ENCODE measurements at places on chromosomes 7 and 10.

DNA sequence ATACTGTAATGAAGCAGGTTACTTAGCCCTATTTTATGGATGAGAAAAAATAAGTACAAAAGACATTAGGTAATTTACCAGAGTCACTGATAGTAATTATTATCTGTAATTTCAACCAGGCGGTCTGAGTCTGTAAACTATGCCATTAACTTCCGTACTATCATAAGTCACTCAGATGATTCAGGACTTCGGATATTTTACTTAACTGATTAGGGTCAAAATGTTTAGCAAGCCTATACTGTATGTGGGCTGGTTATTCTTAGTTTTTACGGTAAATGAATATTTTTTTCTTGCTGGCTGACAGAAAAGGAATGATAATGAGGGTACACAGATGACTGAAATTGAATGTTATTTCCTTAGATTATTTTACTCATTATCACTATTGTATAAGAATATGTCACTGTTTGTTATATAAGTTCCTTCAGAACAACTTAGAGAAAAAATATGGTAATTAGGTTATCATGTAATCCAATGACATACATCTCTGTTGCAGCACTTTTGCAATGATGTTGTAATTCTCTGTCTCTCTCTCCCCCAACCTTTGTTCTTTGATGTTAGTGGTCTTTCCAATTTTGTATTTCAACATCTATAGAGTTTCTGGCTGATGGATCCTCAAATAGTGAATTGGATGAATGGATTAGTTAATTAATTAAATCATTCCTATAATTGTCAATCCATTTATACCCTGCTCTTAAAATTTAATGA lies 165.6 kb downstream of the ZEB1 start:
- no peak for ATAC-seq

- ATAC-seq, result no peak
Observed at GRCh38 chr10:69831231-69831855, 29.6 kb downstream of the COL13A1 start.

- no peak for ATAC-seq
Observed at GRCh38 chr10:67173787-67174186, 248.0 kb downstream of the LRRTM3 start.

- peak; percentile 59 for ATAC-seq
Observed at GRCh38 chr7:116138202-116138801, 72.0 kb upstream of the TES start.

DNA sequence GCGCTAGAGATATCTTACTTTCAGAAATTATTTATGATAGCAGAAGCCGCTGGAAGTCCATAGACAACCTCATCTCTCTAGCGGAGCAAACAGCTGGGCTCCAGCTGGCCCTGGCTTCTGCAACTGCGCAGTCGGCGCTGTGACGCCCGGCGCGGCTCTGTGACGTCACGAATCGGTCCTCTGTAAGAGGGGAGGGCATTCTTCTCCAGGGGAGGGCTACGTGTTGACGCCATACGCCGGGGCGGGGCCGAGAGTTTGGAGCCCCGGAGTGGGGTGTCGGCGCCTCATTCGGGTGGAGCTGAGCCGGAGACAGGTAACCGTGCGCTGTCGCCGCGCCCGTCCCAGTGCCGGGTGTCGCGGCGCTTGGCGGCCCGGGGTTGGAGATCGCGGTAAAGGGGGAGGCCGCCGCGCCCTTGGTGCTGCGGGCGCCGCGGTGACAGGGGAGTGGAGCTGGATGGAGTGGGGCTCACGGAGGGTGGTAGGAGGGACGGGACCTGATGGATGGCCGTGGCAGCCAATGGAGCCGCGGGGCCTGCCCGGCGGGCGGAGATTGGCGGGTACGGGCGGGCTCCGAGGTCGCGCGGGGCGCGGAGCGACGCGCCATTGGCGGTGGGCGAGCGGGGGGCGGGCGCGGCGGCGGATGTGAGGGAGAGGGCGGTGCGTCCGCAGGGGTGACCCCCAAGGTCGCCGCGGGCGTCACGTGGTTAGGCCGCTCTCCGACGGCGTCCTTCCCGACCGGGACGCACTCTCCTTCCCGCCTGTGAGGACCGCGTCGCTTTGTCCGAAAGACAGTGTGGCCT lies at the start of gene OGDH:
TSS of gene OGDH (plus strand) at position 287 of the 800 bp plus-strand sequence. CDS start 17,717 bp downstream, outside the sequence.
- peak; percentile 98 for ATAC-seq

DNA sequence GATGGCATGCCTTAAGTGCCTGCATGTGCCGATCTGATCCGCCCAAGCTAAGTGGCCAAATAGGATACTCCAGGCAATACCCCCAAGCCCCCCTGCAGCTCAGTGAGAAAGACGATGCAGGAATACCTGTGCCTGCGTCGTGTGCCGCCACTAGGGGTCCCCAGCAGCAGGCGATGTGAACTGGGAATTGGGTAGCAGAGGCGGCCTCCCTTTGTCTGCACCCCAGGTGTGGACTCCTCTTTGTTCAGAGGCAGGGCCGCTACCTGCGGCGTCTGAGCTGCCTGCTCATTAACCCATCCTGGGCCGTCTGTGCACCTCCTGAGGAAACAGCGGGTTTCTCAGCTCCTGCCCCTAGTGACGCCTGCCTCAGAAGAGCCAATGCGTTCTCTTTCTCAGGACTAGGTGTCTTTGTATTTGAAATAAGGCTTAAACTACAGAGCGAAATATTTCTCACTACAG lies 4.8 kb upstream of the CHN2 start:
- no peak for ATAC-seq

GRCh38 chr7:113086431-113086888 lies at the start of gene GPR85:
TSS of gene GPR85 (minus strand) at chr7:113086827. CDS start at chr7:113084721, 2,106 bp downstream.
- peak; percentile 60 for ATAC-seq

DNA sequence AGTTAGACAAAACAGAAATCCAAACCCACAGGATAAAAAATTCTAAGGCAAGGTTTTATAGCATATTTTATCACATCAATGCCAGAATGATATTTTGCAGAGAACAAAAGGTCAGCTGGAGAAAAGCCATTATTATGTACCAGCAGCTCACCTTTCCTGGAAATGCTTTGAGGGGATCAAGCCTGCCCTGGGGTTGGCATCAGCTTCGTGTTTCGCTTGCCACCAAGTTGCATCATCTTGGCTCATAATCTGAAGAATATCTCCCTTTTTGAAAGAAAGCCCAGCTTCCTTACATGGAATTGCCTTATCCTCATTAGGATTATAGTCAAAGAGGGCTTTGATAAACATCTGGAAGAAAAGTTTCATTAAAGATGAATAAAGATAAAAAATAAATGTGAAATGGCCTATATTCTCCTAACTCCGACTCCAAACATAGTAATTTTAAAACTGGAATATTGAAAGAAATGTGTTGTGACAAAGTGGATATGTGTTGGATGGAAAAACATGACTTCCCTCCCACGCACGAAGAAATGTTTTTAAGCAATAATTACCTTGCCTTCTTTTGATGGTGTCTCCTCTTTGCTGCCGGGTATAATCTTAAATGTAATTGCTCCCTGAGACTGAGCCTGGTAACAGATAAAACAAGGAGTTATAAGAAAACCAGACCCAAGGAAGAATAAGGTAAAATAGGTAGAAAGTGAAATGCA lies 121.3 kb upstream of the ODAD2 start:
- ATAC-seq, result no peak

DNA sequence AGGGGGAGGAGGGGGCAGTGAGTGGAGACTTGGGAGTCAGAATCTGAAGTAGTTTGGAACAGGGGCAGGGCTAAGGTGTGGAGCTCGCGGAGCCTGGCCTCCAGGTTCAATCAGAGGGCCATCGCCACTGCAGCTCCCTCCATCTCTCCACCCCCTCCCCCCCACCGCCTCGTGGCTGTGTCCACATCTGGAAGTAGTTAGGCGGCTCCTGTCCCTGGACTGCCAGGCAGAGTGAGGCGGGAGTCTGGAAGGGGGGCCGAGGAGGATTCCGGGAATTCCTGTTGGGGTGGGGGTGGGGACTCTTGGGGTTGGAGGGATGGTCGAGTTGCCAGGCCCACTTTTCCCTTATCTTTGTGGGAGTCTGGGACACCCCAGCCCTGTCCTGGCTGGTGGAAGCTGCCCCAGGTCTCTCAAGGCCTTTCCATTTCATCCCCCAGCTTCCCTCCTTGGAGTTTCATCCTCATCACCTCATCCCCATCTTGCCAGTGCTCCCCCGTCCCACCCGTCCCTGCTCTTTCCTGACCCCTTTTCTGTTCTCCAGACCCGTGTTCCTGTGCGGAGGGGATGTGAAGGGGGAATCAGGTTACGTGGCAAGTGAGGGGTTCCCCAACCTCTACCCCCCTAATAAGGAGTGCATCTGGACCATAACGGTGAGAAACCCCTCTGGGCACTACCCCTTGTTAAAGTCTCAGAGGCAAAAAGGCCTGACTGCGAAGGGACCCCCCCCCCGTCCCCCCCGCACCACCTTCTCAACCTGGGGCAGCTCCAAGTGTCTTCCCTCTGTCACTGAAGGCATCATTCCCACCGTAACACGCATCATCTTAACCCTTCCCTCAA lies 944 bp downstream of the PCOLCE start:
- no peak for ATAC-seq

DNA sequence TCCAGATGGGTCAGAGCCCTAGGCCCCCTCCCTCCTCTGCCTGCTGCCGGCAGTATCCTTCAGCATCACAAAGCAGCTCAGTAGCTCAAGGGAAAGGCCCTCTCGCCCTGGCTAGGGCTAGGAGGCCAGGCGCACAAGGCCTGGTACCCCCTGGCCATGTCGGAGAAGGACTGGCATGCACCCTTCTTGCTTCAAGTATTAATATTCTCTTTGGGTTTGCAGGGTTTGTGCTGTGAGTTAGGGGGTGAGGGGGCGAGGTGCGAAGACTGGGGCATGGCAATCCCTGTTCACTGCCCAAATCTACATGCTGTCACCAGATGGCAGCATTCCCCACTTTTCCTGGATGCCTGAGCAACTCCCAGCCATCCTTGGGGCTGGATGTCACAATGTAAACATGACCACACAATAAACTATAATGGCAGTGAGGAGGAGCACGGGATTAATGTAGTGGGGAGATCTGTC lies 105.2 kb downstream of the NEURL1 start:
- ATAC-seq, result no peak

DNA sequence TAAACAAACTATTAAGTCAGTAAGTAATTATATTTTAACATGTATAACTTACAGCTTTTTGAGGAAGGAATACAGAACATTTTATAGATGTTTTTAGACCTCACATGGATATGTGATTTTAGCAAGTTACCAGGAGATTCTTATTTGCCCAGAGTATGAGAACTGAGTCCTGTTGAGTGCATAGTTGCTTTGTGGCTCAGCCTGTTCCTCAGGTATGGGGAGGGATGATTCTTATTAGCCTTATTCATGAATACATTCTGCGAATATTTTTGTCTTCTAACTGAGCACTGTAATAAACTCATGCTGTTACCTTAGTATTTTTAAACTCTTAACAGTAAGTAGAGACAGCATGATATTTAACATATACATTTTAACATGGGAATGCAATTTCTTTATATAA lies 17.9 kb downstream of the BTAF1 start:
- ATAC-seq, result no peak

GRCh38 chr10:110797416-110797815 lies 74.3 kb upstream of the PDCD4 start:
- no peak for ATAC-seq

DNA sequence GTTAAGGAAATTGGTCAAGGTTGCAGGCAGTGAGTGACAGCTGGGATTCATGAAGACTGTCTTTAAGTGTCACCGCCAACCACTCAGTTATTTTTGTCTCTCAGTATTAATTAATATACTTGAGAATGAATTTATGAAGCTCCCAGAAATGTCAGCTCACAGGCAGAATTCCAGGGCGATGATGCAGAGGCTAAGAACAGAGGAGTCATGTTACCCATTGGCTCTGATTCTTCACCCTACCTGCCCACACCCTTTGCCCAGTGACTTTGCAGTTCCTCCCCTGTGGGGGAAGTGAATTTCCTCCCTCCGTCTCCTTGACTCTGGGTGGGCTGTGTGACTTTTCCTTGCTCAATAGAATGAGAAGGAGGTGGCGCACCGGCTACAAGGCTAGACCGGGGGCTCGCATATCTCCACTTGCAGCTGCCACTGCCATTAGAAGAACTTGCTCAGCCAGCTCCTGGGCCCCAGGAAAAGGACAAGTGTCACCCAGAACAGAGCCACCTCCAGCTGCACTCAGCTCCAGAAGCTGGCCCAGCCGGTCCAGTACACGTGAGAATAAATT lies 157.1 kb upstream of the PRKCQ start:
- ATAC-seq, result no peak

- ATAC-seq, result no peak
Observed at GRCh38 chr7:108138911-108139310, 8.8 kb upstream of the LAMB4 start.

- ATAC-seq, result no peak
Observed at GRCh38 chr7:35254496-35255442, 869 bp upstream of the TBX20 start.

DNA sequence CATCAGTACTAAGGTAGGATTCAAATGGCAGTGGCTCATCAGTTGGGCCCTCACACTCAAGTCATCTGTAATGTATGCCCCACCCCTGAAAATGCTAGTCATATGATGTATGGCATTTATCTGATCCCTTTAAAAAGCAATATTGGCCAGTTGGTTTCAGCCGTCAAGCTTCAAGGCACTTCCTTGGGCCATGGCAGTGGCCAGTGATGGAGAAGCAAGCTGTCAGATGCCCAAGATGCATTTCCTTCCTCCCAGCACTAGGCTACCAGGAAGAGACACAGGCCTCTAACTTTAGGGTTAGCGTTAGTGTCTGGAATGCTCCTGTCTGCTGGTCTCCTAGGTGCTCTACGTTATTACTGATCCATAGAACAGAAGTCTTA lies 64.1 kb downstream of the PIK3AP1 start:
- ATAC-seq, result no peak

DNA sequence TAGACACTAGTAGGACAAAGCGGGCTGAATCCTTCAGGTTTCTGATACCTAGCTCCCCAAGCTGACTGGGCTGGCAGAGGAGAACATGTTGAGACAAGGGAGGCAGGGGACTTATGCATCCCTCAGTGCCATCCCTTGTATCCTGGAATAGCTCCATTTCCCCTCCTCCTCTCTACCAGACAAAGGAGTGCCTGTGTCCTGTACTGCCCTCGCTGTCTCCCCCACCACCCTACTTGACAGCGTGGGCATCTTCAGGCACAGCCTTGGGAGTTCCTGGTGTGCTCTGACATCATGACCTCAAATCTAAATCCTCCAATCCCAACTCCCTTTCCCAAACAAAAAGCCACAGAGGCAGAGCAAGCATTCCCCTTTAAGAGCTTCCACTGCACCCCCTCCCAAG lies 9.0 kb downstream of the SFXN3 start:
- ATAC-seq, result no peak

GRCh38 chr7:149642589-149642988 lies 130.8 kb downstream of the ZNF467 start:
- no peak for ATAC-seq

GRCh38 chr7:154680894-154681659 lies 321.8 kb downstream of the PAXIP1 start:
- ATAC-seq, result no peak

- no peak for ATAC-seq
Observed at GRCh38 chr10:124474514-124475070, 13.0 kb downstream of the LHPP start.

DNA sequence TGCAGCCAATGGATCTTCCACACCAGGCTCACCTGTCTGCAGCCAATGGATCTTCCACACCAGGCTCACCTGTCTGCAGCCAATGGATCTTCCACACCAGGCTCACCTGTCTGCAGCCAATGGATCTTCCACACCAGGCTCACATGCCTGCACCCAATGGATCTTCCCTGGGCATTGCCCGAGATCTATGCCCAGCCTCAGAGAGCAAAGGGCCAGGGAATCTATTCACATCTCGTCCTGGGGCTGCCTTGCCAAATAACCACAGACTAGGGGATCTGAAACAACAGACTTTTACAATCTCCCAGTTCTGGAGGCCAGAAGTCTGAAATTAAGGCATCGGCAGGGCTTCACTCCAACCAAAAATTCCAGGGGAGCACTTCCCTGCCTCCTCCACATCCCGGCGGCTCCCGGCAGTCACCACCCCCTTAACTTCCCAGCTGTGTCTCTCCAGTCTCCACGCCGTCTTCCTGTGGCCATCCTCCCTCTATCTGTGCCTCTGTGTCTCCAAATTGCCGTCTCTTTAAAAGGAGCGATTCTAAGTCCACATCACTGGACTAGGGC lies 92.4 kb upstream of the PPP2R2D start:
- ATAC-seq, result no peak

Data from activated CD4-positive, CD25-positive, alpha-beta regulatory T cell treated with anti-CD3 and anti-CD28 coated beads, Interleukin-2, amount 50 U/mL, for 24 hours (primary cell).